ENCODE measurements at places on chromosomes 13 and 19.

DNA sequence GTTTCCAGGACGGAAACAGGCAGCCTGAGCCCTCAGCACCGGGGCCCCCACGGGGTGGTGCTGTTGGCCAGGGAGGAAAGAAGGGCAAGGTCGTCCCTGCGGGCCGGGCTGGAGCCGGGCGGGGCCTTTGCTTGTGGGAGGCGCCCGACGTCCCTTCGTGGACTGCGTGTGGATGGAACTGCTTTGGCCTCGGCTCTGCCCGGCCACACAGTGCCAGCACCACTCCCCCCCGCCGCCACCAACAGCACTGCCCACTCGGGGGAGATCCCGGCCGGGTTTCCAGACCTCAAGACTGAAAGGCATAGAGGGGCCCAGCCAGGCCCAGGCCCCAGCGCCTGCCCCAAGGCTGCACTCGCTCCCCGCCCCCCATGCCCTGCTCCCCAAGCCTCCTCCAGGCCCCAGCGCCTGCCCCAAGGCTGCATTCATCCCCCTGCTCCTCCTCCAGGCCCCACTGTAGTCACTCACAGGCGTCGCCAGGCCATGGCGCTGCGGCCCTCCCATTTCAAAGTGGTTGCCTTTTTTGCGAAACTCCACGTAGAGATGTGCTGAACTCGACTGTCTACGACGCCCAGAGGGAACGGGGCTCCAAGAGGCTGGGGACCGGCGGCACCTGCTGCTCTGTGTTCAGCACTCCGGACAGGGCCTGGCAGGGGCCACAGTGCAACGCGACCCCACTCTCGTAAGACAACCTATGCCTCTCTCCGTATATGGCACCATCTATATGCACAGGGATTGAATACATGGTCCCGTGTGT is 22.5 kb downstream of the C13orf46 start:
- DNase-seq: peak; percentile 32

- no peak for DNase-seq
Observed at GRCh38 chr13:100197116-100197515, 108.2 kb downstream of the PCCA start.

DNA sequence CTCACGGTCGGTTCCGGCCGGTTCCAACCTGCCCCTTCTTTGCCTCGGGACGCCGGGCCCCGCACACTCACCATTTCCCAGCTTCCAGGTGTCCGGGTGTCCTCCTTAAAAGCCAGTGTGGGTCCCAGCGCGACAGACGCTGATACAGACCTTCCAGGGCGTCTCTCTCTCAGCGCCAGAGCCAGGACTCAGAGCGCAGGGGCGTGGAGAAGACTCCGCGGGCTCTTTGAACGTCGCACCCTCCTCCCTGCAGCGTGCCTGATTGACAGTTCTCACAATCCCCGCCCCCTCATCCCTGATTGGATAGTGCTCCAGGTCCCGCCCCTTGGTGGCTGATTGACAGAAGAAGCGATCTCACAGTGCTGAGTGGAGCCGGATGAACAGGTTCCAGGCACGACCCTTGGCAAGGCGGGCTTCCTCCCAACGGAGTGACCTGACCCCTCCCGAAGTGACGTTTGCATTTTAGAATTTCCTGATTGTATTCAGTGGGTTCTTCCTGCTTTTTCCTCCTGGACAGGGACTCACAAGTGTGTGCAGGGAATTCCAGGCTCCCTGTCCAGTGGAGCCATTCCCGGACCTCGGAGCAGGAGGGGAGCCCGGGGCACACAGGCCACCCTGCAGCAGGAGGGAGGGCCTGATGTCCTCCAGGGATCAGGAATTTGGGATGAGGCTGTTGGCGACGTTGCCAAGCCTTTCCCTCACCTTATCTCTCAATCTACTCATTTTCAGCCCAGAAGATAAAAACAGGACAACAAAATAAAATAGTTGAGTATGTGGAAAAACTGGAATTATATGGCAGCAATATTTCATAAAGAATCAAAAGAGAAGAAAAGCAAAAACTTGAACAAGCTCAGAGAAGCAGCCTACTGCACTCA is at the start of gene ZNF823:
ZNF823 (minus strand) TSS at position 201 of the 875 bp plus-strand sequence; CDS start at position 74, 127 bp downstream.
- DNase-seq: peak; percentile 97

DNA sequence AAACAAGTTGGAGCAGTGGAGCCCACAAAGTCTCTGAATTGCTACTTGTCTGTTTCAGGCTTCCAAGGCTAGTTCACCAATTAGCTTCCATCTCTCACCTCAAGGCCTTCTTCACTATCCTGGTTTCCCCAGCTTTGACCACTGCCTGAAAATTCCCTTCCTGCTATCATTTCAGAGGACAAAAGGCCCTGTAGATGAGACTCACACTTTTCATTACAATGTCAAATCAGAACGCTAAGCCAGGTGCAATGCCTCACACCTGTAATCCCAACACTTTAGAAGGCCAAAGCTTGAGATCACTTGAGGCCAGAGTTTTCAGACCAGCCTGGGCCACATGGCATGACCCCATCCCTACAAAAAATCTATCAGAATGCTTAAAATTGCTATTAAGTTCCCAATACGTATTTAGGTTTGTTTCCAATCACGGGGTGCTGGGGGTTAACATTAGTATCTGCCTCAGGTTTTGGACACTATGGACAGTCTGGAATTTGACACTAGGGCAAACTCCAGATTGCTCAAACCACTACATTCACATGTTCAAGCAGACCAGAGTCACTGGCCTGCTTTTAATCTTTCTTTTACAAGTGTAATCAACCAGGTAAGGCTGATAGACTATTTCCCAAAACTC is 5.5 kb downstream of the TPT1 start:
- DNase-seq: no peak

GRCh38 chr13:64675255-64675892 is 2554.8 kb downstream of the PCDH9 start:
- no peak for DNase-seq

GRCh38 chr19:47701717-47702552 is 11.3 kb upstream of the EHD2 start:
- no peak for DNase-seq
